ENCODE measurements at places on chromosomes 12 and 14.

DNA sequence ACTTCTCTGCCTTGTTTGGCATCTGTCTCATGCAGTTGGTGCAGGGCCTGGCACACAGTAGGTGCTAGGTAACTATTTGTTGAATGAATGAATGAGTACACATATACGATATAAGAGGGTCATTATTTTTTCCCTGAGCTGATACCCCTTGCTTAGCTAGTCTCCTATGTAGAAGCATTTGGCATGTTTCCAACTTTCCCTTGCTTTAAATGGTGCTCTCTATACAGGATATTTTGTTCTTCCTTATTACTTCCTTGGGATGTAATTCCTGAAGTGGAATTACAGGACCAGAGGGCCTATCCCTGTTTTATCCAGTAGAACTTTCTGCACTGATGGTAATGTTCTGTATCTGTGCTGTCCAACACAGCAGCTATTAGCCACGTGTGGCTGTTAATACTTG, 250.1 kb upstream of the PWP1 start:
- DNase-seq, result no peak

GRCh38 chr14:90613453-90613852, 202.8 kb downstream of the TTC7B start:
- no peak for DNase-seq

- no peak for DNase-seq
Measured at GRCh38 chr14:23538785-23539184, 12.8 kb downstream of the ZFHX2 start.

GRCh38 chr12:34606749-34607519, 584.6 kb downstream of the ALG10 start:
- no peak for DNase-seq

DNA sequence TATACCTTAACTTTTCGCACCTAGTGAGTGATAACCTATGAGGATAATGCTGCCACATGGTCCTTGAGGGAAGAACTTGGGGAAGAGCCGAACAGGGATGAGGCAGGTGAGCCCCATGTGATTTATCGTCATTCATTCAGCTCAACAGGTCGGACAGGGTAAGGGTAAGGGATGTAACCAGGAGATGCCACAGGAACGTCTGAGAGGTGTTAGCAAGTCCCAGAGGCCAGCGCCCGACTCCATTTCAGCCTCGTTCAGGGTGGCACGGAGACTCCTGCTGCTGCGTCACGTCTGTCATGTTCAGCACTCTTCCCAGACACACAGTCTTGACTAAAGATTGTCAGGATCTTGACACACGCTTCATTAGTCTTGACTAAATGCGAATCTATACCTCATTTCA, 23.4 kb upstream of the TIGAR start:
- no peak for DNase-seq

- peak; percentile 93 for DNase-seq
Measured at GRCh38 chr12:22409377-22410164, 75.1 kb upstream of the ST8SIA1 start.

DNA sequence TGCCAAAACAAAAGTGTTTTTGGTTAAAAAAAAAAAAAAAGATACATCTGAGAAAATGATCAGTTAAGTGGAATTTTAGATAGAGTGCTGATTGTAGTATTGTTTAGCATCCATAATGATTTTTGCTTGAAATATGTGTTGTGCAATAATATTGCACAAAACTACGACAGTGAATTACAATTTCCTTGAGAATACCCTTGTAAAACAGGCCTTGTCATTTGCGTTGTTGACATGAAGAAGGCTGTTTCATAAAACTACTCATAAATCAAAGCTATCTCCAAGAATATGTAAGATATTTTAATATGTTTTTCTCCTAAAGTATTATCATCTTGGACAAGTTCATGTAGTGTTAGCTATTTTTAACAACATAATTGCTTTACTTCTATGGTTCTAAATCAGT, 1077.0 kb downstream of the LRFN5 start:
- no peak for DNase-seq
